Prostate gland (tissue), 2 donors: ENCODE measurements at places on chromosomes 6 and 20.

DNA sequence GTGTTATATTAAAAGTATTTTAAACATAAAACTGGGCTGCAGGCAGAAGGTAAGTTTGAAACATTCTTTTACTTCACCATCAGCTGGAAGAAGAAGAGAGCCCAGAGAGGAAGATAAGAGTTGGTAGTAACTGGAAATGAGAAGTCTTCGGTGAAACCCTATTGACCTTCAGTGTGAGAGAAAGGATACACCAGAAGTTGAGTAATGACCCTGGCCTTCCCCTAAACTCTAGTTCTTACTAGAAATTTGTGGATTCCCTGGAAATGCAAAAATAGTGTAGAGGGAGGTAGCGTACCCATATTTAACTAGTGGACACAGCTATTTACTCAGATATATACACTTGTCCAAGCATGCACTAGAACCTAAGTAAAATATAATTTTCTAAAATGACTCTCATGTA, 8.0 kb upstream of the EPM2A start:
- no peak for DNase-seq

DNA sequence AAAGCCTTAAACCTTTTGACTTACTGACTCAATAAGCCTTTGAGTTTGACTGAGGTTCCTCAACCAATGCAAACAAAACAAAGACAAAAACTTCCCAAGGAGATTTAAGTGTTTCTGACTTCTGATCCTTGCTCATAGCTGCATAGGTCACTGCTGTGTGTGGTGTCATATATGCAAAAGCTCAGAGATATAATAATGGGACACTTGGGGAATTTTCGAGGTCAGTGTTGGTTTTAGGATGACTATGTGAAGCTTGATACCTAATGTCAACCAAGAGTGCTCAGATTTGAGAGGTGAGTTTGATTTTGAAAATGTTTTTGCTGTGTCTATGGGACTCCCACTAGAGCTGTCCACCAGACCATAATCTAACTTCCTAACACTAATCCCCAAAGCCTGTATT, 26.2 kb downstream of the ZKSCAN8 start:
- no peak for DNase-seq

GRCh38 chr6:150372051-150372450, 3.2 kb downstream of the IYD start:
- no peak for DNase-seq

DNA sequence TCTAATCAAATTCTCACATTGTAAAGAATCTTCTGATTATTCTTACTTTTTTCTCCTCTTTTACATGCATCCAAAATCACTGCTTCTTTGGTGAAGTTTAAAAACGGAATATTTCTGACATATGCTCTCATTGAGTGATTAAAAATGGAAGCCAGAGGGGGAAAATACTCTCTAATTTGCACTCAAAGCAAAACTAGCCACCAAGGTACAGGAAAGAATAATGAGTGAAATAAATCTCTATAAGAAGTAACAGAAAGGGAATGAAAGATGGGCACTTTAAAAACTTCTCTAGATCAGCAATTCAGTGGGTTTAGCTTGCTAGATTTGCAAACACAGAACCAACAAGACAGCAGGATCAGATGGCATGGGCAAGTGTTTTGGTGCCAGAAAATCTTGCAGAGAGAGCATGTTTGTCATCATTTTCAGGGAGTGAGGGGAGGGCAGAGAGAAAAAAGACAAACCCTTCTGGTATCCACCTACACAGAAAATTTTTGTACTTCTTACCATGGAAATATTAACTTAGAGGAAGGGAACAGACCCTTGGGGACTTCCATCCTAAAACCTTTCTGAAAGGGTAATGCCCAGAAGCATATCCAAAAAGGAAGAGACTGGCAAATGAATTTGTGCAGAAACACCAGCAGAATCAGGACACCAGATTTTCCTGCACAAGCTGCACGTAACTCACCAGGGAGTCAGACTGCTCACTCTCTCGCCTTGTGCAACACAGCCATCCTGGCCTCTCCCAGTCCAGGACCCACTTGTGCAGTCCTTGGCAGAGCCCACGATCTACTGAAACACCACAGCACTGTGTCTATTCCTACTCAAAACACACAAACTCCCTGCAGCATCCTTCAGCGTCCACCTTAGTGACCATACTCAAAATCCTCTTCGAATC, 270.2 kb upstream of the PRDM1 start:
- DNase-seq: no peak
